D341Med (cell line): ENCODE measurements at places on chromosomes 12 and 14.

DNA sequence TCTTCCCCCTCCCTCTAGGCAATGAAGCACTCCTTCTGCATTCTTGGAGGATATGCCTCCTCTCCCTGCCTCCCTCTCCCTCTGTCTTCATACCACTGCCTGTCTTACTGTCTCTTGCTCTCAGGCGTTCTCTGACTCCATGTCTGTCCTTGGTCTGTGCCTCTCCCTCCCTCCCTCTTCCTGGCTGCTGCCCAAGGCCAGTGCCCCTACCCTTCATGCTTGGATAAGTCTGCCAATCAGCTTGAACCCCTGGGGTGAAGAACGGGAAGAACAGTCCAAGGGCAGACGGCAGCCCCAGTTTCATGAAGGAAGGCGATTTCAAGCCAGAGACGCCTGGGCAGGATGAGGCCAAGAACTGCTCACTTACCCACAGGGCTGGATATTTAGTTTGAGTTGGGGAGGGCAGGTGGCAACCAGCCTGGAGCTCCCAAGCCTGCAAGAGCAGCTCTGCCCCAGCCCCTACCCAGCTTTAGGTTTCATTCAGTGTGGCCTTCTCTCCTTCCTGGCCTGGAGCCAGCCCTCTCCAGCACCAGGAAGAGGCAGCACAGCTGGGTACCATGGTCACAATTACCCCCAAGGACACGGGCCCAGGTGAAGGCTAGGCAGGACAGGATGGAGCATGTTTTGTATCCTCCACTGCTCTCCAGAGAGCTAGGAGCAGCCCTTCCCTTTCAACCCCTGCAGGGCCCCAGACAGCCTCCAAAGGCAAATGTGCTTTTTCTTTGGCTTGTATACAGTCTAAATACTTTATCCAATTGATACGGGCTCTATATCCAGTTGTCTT lies 35.8 kb upstream of the LTBP2 start:
- no peak for DNase-seq

- no peak for DNase-seq
Measured at GRCh38 chr12:29428633-29429032, 47.7 kb upstream of the ERGIC2 start.

DNA sequence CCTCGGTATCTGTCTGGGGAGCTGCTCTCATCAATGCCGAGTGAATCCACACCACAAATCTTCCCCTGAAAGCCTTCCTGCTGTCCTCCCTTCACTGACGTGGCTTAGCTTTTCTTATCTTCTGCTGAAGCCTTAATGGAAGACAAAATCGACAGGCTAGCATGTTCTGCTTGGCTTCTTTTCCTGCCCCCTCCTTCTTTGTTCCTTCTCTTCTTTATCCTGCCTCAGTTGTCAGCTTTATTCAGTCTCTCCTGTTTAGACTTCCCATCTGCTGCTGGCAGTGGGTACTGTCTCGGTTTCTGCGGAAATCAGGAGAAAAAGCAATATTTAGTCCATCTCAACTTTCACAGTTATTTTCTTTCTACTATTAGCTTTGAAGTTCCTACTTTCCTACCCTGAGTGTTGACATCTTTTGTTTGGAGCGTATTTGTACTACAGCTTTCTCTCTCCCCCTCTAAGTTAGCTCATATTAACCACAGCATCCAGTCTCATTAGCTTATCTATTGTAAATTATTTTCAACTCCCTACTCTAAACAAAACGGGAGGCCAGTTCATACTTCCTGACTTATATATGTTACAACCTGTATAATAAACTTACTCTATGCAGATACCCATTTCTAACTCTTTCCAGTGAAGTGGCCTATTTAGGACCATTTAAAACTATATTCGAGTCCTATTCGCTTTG lies 226.0 kb downstream of the DACT1 start:
- DNase-seq: no peak

DNA sequence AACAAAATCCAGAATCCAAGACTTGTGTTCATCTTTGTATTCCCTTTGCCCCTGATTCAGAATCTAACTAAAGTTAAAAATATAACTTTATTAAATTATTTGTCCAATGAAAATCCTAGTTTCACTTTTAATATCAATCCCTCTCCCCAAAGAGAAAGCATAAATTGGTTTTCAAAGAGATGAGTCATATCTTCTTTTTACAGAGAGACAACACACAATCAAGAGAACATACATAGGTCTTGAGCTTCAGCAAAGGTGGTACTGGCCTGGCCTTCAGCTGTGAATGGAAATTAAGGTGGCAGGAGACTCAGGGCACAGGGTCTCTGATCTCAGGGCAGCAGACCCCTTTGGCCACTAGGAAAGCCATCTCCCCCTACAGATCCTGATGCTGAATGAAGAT lies 4.3 kb upstream of the ASCL1 start:
- DNase-seq: no peak

- no peak for DNase-seq
Measured at GRCh38 chr12:67042697-67043131, 226.4 kb upstream of the CAND1 start.

GRCh38 chr12:116916714-116917114 lies 6.0 kb downstream of the FBXW8 start:
- DNase-seq: no peak

GRCh38 chr12:121299662-121300061 lies 3.2 kb upstream of the CAMKK2 start:
- no peak for DNase-seq

GRCh38 chr12:58028294-58028693 lies 86.9 kb downstream of the ATP23 start:
- no peak for DNase-seq

- DNase-seq: no peak
Measured at GRCh38 chr12:82625523-82625922, 61.2 kb upstream of the TMTC2 start.

GRCh38 chr14:53766106-53766505 lies 190.5 kb downstream of the BMP4 start:
- DNase-seq: no peak

GRCh38 chr12:78146365-78146772 lies 315.7 kb downstream of the NAV3 start:
- peak; percentile 30 for DNase-seq

DNA sequence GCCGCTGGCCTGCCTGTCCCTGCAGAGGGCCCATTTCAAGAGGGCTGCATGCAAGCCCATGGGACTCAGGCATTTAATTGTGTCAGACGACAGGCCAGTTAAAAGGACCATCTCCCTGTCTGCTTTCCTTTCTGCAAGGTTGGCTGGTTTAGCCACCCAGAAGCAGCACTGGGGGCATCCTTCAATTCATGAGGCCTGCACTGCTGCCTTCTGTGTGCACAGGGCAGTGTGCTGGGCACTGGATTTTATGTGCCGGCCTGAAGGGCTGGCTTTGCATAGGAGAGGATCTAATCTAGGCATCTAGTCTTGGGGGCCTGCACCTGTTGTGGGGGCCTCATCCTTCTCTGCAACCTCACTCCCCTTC lies 114.1 kb upstream of the FKBP4 start:
- DNase-seq: no peak

GRCh38 chr12:53977596-53978445 lies 3.1 kb upstream of the HOTAIR start:
- no peak for DNase-seq

DNA sequence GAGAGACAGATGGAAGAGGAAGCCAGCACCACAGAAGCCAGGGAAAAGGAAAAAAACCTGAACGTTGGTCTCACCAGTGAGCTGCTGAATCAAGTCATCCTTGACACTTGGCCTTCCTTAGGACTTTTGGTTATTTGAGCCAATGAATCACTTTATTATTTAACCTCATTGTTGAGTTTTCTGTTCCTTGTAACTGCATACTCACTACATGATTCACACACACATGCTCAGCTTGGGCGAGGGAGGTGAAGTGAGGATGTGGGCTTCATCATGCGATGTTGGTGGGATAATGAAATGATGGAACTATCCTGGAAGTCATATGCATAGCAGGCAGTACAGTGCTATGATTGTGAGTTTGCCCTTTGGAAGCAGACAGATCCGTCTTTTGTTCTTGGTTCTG lies 40.6 kb upstream of the RPH3A start:
- no peak for DNase-seq

- DNase-seq: no peak
Measured at GRCh38 chr12:57846285-57846576, 298 bp downstream of the CTDSP2 start.

- no peak for DNase-seq
Measured at GRCh38 chr12:26212396-26212795, 17.0 kb downstream of the SSPN start.

DNA sequence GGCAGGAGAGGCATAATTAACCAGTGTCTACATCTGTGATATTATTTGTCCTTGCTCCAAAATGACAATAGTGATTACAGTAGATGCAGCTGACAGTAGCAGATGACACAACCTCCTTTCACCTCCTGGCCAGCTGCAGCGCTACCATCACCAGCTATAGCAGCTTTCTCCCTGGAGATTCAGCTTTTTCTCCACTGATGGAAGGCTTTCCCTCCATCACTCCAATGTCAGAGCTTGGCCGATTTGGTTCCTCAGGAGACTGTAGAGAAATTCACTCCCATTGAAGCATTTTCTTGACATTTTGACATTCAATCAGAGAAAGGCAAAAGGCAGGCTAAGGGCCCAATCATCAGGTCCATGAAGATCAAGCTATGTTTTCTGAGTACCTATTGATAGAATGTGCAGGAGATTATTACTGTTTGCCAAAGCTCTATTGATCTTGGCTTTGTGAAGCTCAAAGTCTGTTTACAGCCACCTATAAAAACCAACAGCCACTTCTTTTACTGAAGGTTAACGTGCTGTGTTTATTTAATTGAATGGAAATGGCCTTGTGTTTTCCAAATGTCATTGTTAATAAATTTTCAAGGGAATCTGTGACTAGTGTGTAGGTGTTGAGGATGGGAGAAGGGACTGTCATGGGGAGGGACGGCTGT lies 785.1 kb downstream of the DIO2 start:
- no peak for DNase-seq

GRCh38 chr12:88237954-88238353 lies 95.8 kb downstream of the TMTC3 start:
- no peak for DNase-seq

DNA sequence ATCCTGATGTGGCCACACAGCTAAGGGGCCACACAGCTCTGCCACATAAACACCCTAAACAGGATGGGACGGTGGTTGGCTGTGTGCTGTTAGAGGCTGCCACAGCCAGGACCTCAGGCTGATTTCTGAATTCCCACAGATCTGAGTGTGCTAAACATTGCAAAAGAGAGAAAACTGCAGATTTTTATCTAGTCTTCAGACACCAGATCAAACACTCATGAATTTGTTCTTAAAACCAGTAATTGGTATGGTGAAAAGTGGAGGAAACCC lies 190.7 kb downstream of the MON2 start:
- no peak for DNase-seq

- no peak for DNase-seq
Measured at GRCh38 chr12:95054206-95054605, 19.2 kb downstream of the NR2C1 start.

DNA sequence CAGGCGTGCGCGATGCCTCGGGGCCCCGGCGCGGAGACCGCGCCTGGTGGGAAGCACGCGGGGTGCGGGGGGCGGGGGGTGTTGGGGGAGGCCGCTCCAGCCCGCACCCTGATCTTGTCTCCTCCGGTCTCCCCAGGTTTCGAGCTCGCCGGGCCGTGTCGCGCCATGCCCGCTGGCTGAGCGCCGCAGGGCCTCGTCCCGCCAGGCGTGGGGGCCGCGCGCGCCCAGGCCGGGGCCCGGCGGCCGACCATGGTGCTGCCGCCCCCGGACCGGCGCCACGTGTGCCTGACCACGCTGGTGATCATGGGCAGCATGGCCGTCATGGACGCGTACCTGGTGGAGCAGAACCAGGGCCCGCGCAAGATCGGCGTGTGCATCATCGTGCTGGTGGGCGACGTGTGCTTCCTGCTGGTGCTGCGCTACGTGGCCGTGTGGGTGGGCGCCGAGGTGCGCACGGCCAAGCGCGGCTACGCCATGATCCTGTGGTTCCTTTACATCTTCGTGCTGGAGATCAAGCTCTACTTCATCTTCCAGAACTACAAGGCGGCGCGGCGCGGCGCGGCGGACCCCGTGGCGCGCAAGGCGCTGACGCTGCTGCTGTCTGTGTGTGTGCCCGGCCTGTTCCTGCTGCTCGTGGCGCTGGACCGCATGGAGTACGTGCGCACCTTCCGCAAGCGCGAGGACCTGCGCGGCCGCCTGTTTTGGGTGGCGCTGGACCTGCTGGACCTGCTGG lies 2.4 kb downstream of the TMEM121 start:
- peak; percentile 36 for DNase-seq

- no peak for DNase-seq
Measured at GRCh38 chr12:94644141-94644979, 6.0 kb downstream of the TMCC3 start.

GRCh38 chr12:47778881-47779280 lies 5.8 kb downstream of the SLC48A1 start:
- no peak for DNase-seq

- DNase-seq: no peak
Measured at GRCh38 chr12:24853094-24853493, 95.8 kb downstream of the BCAT1 start.

- DNase-seq: no peak
Measured at GRCh38 chr12:104207416-104208205, 8.0 kb upstream of the TXNRD1 start.

GRCh38 chr12:70756118-70756517 lies 118.9 kb upstream of the PTPRB start:
- DNase-seq: no peak

GRCh38 chr14:59500732-59501131 lies 16.4 kb downstream of the JKAMP start:
- DNase-seq: no peak

DNA sequence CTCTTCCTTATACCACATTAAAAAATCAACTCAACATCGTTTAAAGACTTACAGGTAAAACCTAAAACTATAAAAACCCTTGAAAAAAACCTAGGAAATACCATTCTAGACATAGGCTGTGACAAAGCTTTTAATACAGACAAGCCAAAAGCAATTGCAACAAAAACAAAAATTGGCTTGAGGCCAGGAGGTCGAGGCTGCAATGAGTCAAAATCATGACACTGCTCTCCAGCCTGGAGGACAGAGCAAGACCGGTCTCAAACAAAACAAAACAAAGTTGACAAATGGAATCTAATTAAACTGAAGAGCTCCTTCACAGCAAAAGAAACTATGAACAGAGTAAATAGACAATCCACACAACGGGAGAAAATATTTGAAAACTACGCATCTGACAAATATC lies 1057.8 kb downstream of the FSCB start:
- DNase-seq: no peak

GRCh38 chr12:74412606-74413230 lies 124.9 kb upstream of the ATXN7L3B start:
- no peak for DNase-seq

- DNase-seq: no peak
Measured at GRCh38 chr12:17661250-17661649, 428.7 kb downstream of the RERGL start.

DNA sequence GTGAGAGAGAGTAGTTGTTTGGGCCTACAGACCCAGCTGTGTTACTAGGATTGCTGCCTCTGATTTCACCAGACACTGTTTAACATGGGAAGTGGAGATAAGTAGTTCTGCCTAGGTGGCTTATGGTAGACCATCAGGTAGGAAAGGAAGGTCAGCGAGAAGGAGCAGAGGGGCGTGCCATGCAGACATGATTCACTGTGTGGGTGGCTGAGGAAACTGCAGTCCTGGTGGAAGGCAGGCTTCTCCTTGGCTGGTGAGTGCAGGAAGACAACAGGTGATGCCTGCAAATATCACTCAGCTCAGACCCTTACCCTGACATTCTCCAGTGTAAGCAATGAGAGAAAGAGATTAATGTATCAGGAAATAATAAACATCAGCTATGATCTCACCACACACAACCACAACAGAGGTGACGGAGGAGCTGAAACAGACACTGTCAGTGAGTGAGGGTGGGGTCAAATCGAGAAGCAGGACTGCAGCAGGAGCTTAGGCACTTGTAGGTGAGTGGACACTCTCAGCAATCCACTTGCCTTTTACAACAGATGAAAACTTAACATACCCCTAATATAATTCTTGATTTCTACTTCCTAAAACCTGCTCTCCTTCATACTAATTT lies 2.1 kb upstream of the PRR4 start:
- DNase-seq: no peak
